Activated CD4-positive, alpha-beta T cell treated with anti-CD3 and anti-CD28 coated beads, Interleukin-2, amount 10 ng/mL, durations not matched to agents 7 days and 5 days (primary cell): ENCODE measurements at places on chromosomes 1 and 21.

GRCh38 chr1:40694353-40694874, 2.9 kb downstream of the NFYC start:
- no peak for DNase-seq

DNA sequence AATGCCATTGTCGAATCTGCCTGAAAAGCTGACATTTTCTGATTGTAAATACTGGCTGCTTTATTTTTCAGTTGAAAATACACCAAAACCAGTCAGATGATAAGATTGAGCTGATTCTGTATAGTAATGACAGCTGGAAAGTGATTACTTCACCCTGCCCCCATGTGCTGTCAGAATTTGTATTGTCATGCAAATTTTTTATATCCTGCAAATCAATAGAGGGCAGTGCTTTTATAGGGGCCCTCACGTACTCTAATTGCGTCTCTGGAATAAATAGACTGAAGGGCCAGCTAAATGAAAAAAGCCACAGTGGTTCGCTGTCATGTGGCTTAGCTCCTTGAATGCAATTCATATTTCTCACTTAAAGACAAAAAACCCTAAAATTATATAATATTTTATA, 208.6 kb downstream of the LHX8 start:
- no peak for DNase-seq

DNA sequence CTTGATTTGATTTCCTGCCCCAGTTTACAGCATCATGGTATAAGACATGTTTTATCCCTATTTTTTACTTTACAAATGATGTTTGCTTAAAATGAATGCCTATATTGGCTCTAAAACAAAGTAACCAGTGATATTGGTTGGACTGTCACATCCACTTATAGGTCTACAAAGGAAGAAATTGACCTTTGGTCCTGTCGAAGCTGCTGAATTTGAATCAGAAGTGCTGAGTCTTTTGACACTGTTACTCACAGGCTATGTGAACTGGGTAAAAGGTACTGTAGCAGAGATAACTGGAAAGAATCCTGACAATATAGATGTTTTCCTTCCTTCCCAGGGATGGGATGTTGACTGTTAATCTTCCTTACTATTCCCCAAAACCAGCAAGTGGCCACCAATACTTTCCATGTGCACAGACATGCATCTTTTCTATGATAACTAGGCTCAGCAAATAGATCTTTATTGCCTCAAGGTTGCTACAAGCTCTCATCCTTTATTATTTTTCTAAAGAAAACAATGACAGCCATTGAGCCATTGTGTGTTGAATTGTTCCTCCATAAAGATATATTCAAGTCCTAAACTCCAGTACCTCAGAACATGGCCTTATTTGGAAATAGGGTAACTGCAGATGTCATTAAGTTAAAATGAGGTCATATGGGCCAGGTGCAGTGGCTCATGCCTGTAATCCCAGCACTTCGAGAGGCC, 175.9 kb upstream of the NR5A2 start:
- no peak for DNase-seq

DNA sequence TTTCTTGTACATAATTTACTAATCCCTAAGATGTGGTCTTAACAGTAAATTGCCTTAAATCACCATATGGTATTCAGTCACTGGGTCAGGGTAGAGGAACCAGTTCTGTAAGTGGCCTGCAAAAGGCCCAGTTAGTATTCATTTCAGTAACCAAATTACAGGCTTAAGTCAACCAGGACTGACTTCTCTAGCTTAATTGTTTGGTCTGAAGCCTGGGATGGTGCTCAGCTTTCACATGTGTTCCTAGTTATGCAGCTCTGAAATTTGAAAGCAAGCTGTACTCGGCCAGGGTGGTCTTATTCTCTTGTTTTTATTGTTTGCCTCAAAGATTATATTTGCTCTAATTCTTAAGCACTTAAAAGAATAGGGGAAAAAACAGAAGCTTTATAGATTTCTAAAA, 144.6 kb downstream of the MAGI3 start:
- no peak for DNase-seq
